ENCODE measurements at places on chromosomes 4 and X.

GRCh38 chr4:122156819-122157218 is 4.7 kb downstream of the BLTP1 start:
- no peak for DNase-seq

- DNase-seq, result peak; percentile 34
Measured at GRCh38 chrX:12770440-12770839, 20.8 kb upstream of the PRPS2 start.

GRCh38 chrX:12709047-12709446 is 82.2 kb upstream of the PRPS2 start:
- DNase-seq, result no peak

- DNase-seq, result peak; percentile 9
Measured at GRCh38 chrX:15384304-15384703, at the start of gene VEGFD. Gene VEGFD (minus strand): TSS chrX:15384413. CDS start chrX:15383946, 467 bp downstream.

GRCh38 chr4:101291198-101291597 is 56.1 kb downstream of the PPP3CA start:
- no peak for DNase-seq

DNA sequence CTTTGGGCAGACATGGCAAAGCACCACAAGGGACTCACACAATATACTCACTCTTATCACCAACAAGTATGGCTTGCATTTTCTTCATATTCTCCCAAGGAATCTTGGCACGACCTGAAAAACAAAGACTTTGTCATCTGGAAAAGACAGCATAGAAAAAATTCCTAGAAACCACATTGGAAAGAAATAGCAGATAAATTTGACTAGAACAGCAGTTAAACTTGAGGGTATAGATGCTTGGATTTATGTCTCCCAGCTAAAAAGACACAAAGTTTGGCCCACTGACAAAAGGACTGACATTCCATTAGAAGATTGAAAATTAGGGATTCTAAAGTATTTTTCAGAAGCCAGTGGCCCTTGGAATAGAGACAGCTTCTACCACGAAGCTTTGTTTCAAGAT is 6.9 kb upstream of the VEGFC start:
- no peak for DNase-seq

- peak; percentile 46 for DNase-seq
Measured at GRCh38 chr4:77120886-77121508, 36.0 kb upstream of the CCNG2 start.

- no peak for DNase-seq
Measured at GRCh38 chr4:64899563-64899962, 490.3 kb upstream of the TECRL start.

- peak; percentile 60 for DNase-seq
Measured at GRCh38 chr4:93947286-93947685, 118.7 kb downstream of the ATOH1 start.

GRCh38 chr4:80252953-80253352 is 13.5 kb upstream of the FGF5 start:
- DNase-seq, result no peak

- DNase-seq, result peak; percentile 72
Measured at GRCh38 chr4:138111462-138112000, 130.6 kb downstream of the SLC7A11 start.

- no peak for DNase-seq
Measured at GRCh38 chr4:7158991-7159390, 33.3 kb upstream of the SORCS2 start.

GRCh38 chrX:16727637-16728036 is 8.2 kb downstream of the SYAP1 start:
- no peak for DNase-seq

- DNase-seq, result peak; percentile 52
Measured at GRCh38 chrX:119753001-119753400, 5.4 kb upstream of the SOWAHD start.

DNA sequence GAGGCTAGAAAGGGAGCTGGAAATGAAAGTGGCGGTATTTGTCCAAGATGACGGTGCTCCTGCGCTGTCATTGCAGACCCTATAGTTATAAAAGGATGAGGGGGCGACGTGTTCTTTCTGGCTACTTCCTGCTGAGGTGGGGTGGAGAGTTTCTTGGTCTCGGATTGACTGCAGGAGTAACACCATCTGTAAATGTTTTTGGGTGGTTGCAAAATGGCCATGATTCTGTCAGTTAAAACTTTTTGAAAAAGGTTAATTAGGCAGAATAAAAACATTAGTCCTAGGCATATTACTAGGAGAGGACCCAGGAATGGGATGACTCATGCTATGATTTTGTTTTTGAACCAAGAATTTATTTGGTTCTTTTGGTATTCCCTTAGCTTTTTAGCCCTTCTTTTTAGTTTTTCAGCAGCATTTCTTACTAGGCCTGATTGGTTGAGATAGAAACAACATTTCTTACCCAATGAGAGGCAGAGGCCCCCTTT is 53.1 kb downstream of the USP11 start:
- no peak for DNase-seq

DNA sequence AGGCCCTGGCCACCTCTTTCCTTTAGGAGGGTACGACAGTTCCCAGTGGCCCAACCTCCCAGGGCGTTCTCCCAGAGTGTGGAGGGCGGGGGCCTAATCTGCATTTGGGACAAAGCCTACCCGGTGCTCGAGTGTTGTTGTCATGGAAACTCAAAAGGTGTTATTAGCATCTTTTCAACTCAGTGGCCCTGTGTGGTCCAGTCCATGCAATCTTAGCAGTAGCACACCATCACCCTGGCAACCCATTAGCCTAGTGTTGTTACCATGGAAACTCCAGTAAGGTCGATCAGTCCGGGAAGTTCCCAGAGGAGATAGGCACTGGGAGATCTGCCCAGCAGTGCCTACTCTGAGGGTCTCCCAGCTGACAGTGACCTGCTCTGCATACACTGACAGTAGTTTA is 20.2 kb downstream of the APLN start:
- DNase-seq, result peak; percentile 66

GRCh38 chr4:184475498-184475897 is 1.1 kb upstream of the IRF2 start:
- DNase-seq, result no peak

GRCh38 chrX:55638933-55639332 is 15.7 kb downstream of the FOXR2 start:
- no peak for DNase-seq

GRCh38 chr4:40446839-40447238 is 111.7 kb downstream of the CHRNA9 start:
- DNase-seq, result no peak

GRCh38 chr4:38456096-38456495 is 207.9 kb upstream of the KLF3 start:
- no peak for DNase-seq

- no peak for DNase-seq
Measured at GRCh38 chrX:8201896-8202331, 30.8 kb upstream of the VCX2 start.

GRCh38 chrX:40550066-40550465 is 30.7 kb upstream of the ATP6AP2 start:
- DNase-seq, result no peak

DNA sequence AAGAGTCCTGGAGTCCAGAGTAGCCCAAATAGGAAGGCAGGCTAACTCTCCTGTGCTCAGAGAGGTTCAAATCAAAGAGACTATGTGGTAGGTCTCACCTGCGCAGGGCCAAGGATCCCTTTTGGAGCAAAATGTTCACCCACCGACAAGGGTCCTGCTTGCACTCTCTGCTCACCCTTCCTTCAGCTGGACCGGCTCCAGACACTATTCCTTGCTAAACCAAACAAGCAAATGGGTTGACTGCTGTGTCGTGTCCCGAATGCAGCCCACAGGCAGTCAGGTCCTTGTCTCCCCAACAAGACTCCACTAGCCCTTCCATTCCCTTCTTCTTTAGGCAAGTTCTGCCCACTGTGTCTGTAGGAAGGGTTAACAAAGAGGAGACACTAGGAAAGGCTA is 760 bp downstream of the TRMT2B start:
- DNase-seq, result no peak

- DNase-seq, result peak; percentile 57
Measured at GRCh38 chr4:126604268-126604867, 1028.4 kb upstream of the INTU start.

GRCh38 chrX:15499976-15500375 is 631 bp upstream of the BMX start:
- DNase-seq, result no peak

DNA sequence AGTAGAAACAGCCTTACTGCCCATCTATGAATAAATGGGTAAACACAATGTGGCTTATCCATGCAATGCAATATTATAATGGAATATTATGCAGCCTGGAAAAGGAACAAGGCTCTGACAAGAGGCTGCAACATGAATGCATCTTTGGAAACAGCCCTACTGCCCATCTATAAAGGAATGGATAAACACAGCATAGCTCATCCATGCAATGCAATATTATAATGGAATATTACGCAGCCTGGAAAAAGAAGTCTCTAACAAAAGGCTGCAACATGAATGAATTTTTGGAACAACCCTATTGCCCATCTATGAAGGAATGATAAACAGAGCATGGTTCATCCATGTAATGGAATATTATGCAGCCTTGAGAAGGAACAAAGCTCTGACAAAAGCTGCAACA is 161.0 kb downstream of the CRLF2 start:
- no peak for DNase-seq
